MG63 (cell line): ENCODE measurements at places on chromosomes 12 and 14. TPM values are rescaled to one million over a fixed set of nuclear protein-coding genes. Genes with fewer than 3 reads are reported as not detected.

KCNA5 gene
- not detected in 2 replicates for total RNA-seq

ERG28 gene
- total RNA-seq, result 3.4 and 7.3 TPM in 2 replicates

ANG gene
- 0.42 and 3.2 TPM in 2 replicates for total RNA-seq

MRPS35 gene
- 78.8 and 88.8 TPM in 2 replicates for total RNA-seq

FZD10 gene
- total RNA-seq, result not detected in 2 replicates

NKX2-8 gene
- total RNA-seq, result not detected in 2 replicates

MARS1 gene
- total RNA-seq, result 245 and 285 TPM in 2 replicates

TSPAN11 gene
- total RNA-seq, result 1.0 and 1.2 TPM in 2 replicates

RPS6KL1 gene
- total RNA-seq, result 5.4 and 11.3 TPM in 2 replicates

GRCh38 chr14:89477391-89477790, 60.4 kb upstream of the FOXN3 start:
- peak; percentile 87 for DNase-seq

GRCh38 chr12:90290980-90291975, 582.6 kb upstream of the ATP2B1 start:
- no peak for DNase-seq

DNA sequence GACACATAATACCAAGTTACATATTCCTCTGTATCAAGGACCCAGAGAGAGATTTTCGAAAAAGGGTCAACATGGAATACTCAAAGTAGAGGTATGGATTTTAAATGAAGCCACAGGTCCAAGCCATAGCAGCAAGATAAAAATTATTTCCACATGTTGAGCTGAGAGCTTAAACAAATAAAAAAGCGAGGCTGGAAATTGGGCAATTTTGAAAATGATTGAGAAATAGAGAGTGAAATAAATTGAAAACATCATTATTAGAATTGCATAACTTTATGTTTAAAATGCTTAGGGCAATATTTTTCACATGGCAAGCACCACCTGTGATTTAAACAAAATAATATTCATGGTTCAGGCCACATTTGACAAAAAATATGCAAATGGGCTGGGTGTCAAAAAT, 1251.0 kb upstream of the USP15 start:
- no peak for DNase-seq

DNA sequence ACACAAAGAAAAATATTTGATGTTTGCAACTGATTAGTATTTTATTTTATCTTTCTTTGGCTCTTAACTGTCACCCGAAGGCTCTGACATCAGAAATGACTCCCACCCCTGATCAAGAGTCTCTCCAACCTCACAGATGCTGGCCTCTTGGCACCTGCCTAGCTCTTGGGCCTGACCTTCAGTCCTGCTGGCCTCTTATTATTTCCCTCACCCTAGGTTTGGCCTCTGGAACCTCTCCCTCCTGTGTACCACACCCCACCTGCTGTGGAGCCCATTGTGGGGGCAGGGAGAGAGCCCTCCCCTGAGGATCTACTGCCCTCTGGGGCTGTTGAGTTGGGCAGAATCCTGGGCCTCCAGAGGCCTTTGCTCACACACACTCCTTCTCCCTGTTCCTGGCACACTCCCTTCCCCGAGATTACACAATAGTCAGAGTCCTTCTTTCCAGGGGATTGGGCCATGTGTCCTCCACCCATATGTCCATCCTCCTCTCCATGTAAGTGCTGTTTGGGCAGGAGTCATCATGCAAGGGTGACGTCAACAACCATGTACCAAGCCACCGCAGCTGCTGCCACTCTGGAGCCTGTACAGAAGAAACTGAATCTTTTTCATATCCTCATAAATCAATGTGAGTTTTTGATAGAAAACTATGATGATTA, 124.3 kb downstream of the RASSF9 start:
- DNase-seq, result no peak

DNA sequence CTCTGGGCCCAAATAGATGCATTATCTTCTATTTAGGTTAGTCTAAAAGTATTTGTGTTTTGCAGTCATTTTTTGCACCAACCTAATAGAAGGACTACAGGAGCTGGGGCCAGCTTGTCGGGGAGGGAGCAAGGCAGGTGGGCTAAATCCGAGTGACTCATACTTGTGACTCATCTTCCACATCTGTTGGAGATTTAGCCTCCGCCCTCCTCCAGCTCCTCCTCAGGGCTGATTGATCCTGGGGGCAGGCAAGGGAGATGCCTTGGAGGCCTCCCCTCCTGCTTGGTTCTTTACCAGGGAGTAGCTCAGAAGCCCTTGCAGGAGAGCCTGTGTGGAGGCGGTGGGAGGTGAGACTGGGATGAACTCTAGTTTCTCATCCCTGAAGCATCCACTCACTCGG, 27.9 kb downstream of the RHOF start:
- peak; percentile 71 for DNase-seq

- no peak for DNase-seq
Observed at GRCh38 chr12:70040141-70040540, 203.1 kb upstream of the CNOT2 start.

DNA sequence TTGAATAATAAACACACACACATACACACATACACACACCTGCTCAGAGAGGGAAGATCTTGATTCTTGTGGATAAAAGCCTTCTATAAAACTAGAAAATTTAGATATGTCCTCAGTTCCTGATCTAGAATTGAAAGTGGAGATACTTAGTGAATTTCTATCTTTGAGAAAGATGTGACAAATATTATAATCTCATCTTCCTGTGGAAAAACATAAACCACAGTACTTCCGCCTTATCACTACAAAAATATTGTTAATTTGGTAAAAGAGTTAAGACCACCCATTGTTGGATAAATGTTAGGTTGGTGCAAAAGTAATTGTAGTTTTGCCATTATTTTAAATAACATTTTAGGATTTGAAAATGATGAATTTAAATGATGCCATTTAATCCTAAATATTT, at the start of gene KLRK1:
TSS of gene KLRK1 (minus strand) at position 138 of the 400 bp plus-strand sequence. CDS start 1,231 bp downstream, outside the sequence.
- no peak for DNase-seq

GRCh38 chr12:100128512-100128908, 14.2 kb downstream of the BLTP3B start:
- peak; percentile 51 for DNase-seq

GRCh38 chr12:65536876-65537681, 258.6 kb downstream of the MSRB3 start:
- peak; percentile 87 for DNase-seq

GRCh38 chr12:124484526-124484953, 82.9 kb downstream of the NCOR2 start:
- DNase-seq, result no peak

- no peak for DNase-seq
Observed at GRCh38 chr14:63563370-63564026, 20.3 kb upstream of the PPP2R5E start.

- DNase-seq, result no peak
Observed at GRCh38 chr12:87925021-87925420, 104.2 kb downstream of the C12orf50 start.

DNA sequence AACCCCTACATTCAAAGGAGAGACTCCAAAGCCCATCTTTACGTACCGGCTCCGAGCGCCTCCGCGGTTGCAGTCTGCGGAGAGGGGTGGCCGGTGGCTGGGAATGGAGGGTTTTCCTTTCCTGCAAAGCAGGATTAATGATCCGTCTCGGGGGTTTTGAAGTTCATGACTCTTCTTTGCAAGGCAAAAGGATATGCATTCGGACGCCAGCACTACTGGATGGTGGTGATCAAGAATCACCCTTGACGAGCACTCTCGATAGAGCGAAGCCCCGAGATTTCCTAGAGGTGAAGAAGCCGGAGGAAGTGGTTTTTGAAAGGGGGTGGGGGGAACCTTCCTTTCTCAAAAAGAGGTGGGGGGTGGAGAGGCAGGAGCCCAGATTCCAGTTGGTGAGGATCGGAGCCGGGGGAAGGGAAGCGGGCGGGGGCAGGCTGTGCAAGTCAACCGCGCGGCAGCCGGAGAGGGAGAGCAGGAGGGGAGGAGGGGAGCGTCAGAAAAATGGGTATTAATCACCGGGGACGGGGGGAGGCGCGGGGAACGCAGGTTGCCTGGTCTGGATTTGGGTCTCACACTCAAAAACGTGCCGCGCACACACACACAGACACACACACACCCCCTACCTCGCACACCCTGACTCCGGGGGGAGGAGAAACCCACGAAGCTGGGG, at the start of gene GRIN2B:
TSS of gene GRIN2B (minus strand) at position 307 of the 667 bp plus-strand sequence. CDS start 115,394 bp downstream, outside the sequence.
- peak; percentile 26 for DNase-seq

DNA sequence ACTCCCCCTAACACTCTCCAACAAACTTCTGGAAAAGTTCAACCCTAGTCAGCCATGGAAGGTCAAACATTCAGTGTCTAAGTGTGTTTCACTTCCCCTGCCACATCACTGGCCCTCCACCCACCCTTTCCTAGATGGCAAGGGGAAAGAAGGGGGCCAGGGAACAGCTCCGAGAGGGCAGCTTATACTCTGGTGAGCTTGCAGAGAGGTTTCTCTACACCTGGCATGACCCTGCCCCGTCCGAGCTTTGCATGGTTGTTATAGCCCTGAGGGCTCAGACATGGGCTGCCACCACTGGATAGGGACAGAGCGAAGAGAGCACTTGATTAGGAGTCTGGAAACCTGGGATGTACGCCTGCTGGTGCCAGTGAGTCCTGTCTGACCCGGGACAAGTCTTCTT, 4.0 kb downstream of the ACVRL1 start:
- DNase-seq, result no peak

GRCh38 chr14:36424478-36425102, 95.4 kb downstream of the NKX2-1 start:
- DNase-seq, result peak; percentile 3

GRCh38 chr12:91506452-91506851, 323.8 kb upstream of the DCN start:
- no peak for DNase-seq

DNA sequence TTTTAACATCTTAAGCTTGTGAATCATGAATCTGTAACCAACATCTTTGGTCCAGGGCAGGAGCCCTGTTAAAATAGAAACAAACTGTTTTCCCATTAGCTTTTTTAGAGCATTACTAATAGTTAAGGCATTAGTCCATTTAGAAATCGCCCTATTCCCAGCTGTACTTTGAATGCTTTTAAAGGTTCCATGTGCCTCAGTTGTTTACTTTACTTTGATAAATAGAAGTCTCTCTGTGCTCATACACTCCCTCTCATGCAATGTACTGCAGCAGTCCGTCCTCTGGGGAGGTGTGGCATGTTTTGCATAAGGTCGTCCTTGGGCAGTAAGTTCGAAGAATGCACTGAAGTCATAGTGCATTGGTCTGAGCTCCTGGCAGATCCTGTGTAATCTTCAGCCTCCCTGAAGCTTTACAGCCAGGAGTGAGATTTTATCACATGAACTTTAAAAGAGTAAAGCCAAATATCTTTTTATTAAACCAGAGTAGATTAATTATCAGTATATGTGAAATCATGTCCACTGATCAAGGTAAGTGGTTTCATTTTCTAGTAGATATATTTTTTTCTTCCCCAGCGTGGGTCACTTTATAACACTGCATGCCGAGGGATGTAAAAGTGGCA, 134.7 kb downstream of the FGD4 start:
- peak; percentile 95 for DNase-seq

DNA sequence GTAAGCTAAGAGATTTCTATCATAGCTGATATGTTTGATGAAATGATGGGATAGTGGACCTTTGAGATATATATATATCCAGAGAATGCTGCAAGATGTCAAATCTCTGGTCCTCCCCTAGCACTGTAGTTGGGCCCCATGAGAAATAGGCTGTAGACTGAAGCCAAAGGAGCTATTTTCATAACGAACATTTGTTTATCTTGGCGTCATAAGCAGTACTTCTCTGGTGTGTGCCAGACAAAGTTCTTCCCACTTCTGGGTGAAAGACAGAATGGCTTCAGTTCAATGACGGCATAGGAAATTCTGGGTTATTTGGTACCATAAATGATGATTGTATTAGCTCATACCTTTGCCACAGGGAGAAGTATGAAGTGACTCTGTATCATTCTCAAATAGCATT, 534.3 kb downstream of the SOX5 start:
- DNase-seq, result no peak

DNA sequence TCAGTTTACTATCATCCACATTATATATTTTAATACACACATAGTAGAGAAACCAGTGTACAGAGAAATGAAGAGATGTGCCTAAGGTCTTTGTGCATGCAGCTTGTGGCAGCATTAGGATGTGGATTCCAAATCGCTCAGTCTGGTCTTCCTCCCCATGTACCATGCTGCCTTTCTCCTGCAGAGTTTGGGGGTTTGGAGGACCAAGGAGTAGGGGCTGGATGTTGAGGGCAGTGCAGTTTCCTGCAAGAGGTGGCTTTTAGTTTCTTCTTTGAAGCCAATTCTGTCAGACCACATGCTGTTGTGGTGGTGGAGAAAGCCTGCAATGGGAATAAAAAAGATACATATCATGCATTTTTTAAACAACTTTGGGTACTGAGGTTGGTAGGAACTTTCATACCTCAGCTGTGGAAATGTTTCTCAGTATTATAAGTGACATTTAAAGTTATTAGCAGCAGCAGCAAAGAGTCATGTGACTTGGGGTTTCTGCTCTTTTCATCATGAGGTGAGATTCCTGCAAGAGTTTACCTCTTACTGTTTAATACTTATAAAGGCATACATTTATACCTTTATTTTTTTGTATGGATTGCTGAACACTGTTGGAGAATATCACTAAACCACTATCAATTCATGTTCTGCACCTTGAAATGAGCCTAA, 34.4 kb downstream of the TESPA1 start:
- no peak for DNase-seq
